ENCODE measurements at places on chromosomes 3 and 15.
A peak's percentile ranks its signal among the peaks of the same experiment; 100 is the strongest.

- no peak for DNase-seq
Measured at GRCh38 chr3:15326037-15326436, 6.3 kb downstream of the SH3BP5 start.

- DNase-seq: no peak
Measured at GRCh38 chr3:194543550-194543949, 56.7 kb upstream of the ATP13A3 start.

GRCh38 chr3:165895919-165896318 is 58.7 kb upstream of the BCHE start:
- peak; percentile 19 for DNase-seq

- DNase-seq: no peak
Measured at GRCh38 chr15:96374499-96374898, 44.0 kb downstream of the NR2F2 start.

DNA sequence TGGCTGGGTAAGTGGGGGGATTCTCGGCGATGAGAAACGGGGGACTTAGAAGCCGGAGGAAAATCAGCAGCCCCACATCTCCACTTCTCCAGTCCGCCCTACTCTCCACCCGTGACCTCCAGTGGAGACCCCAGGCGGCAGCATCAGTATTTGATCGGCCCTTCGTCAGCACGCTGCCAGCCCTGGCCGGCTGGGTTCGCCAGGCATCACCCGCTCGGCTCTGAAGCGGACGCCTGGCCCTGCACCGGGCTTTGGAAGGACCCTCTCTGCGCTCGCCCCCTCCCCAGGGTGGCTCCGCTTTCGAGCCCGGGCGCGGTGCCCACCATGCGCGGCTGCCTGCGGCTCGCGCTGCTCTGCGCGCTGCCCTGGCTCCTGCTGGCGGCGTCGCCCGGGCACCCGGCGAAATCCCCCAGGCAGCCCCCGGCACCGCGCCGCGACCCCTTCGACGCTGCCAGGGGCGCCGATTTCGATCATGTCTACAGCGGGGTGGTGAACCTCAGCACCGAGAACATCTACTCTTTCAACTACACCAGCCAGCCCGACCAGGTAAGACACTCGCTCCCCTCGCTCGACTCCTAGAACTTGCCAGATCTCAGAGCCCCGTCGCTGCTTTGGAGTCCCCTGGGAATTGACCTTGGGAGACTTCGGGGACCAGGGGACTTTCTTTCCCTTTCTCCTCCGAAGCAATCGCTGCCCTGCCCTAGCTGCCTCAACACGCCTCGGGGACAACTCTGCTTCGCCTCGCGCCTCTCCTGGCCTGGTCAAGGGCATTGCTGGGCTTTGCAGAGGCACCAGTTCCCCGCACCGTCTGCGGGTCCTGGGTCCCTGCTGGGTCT is 561 bp downstream of the SIDT1 start:
- DNase-seq: no peak

GRCh38 chr3:116288485-116288884 is 156.8 kb downstream of the LSAMP start:
- DNase-seq: no peak

DNA sequence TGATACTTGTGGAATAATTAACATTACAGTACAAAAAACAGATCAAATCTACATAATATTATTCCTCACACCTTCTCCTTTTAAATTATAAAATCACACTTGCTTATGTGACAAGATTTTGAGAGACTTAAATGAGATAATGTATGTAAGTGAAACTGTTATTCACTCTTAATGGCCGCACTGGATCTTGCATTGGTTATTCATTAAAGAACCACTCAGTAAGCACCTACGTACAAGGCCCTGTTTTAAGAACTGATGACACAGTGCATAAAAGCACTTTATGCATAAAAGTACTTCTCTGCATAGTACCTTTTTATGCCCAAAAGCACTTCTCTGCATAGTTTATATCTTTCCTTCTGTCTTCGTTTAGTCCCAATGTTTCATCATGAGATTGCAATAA is 172.1 kb downstream of the GOLGA6L6 start:
- no peak for DNase-seq

DNA sequence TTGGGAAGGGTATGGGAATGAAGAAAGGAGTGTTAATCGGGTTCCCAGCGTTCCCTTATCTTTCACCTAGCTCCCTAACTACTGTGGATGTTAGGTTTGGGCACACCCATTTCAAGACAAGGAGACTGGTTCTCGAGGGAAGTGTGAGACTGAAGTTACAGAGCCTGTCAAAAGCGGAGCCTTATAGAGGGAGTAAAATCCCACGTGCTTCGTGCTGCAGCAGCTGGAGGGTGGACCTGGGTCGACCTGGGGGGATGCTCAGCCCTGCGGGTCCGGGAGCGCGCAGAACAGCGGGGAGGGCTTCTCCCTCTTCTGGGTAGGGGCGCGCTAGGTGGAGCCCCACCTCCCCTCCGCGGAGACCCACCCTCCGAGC is 314 bp upstream of the TMED3 start:
- DNase-seq: peak; percentile 11

GRCh38 chr3:183764847-183765731 is 60.3 kb downstream of the MAP6D1 start:
- DNase-seq: peak; percentile 72

DNA sequence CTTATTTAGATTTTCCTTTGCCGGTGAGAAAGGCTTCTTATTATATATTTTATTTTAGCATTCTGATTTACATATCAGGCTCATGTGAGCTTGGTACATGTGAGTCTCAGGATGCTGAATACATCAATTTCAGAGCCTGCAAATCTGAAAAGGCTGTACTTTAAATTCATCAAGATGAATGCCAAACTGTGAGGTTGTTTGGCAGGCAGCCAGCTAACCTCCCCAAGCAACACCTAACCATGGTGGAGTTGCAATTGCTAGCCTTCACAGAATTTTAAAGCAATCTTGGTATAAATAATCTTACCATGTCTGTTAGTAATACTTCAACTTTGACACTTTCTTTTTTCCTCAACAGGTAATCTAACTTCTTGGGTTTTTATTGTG is 252.5 kb downstream of the CDIN1 start:
- peak; percentile 27 for DNase-seq
